ENCODE measurements at places on chromosomes 5 and 9. TPM values are rescaled to one million over a fixed set of nuclear protein-coding genes. Genes with fewer than 3 reads are reported as not detected.
A peak's percentile ranks its signal among the peaks of the same experiment; 100 is the strongest.

DNA sequence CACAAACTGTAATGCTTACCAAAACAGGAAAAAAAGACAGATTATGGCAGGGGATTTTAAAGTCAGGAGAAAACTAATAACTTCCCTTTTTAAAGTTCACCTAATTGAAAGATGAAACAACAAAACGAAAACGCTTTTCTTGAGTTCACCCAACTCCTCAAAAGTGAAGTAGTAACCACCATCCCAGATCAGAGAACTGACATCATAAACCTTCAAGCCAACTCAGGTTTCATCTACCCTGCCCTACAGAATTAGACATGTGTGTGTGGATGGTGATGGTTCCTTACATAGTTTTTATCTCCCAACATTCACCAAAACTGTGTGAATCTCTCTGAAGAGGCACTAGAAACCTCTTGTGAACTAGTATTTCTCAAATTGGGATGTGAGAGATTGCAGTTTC lies 195.2 kb upstream of the PTGER4 start:
- H3K4me1 ChIP-seq, result peaks cover 12% of the 10 kb centered on the region
- H3K36me3 ChIP-seq, result no peaks in the 10 kb centered on the region
- DNase-seq, result no peak
- H3K4me3 ChIP-seq, result no peak overlapping the region
- H3K27ac ChIP-seq, result no peak overlapping the region
- H3K27me3 ChIP-seq, result no peaks in the 10 kb centered on the region

DNA sequence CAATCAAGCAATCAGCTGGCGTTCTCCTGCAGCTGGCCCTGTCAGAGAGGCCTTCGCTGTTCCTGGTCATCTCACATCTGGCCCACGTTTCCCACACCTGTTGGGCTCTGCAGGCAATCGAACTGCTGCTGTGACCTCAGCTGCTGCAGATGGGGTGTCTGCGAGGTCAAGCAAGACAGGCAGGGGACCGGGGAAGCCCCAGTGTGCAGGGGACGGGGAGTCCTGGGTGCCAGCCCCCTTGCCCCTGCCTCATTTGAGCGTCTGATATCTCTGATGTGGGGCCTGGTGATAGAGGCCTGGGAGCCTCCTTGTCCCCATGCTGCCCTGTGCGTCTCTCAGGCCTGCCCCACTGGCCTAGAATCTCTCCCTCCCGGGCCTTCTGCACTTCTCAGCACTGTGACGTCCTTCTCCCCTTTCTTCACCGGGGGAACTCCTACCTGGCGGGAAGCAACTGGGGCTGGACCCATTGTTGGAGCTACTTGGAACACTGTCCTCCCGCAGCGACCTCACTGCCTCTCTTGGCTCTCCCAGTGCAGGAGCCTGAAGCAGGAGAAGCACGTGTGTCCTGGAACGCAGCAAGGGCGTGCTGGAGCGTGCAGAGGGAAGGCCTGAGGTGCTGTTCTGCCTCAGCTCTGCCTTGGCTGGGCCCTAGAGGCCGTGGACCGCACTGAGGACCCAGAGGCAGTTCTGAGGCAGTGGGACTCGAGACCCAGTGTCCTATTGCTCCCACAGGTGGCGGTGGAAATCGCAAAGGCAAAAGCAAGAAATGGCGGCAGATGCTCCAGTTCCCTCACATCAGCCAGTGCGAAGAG lies 3.9 kb downstream of the GRK6 start:
- peaks cover 18% of the 10 kb centered on the region for H3K36me3 ChIP-seq
- peaks cover 18% of the 10 kb centered on the region for H3K4me1 ChIP-seq
- no peak overlapping the region for H3K27ac ChIP-seq
- H3K4me3 ChIP-seq, result no peak overlapping the region
- no peaks in the 10 kb centered on the region for H3K27me3 ChIP-seq

DNA sequence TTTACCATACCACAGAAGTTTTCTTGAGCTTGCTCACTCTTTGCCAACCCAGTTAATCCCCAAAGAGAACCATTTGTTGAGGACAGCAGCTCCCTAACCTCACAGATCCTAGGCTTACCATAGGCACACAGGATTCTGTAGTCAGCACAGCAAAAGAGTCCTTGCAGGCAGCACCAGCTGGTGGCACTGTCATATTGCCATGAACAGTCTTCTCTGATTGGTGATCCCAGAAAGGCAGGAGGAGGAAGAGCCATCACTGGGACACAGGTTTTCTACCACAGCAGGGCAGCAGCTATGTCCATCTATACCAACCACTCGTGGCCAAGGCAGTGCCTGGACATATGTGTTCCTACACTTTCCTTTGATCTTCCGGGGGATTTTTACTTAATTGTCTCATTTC lies 297.1 kb upstream of the CD180 start:
- H3K27me3 ChIP-seq, result no peaks in the 10 kb centered on the region
- H3K4me3 ChIP-seq, result no peak overlapping the region
- H3K27ac ChIP-seq, result no peak overlapping the region
- no peaks in the 10 kb centered on the region for H3K4me1 ChIP-seq

DNA sequence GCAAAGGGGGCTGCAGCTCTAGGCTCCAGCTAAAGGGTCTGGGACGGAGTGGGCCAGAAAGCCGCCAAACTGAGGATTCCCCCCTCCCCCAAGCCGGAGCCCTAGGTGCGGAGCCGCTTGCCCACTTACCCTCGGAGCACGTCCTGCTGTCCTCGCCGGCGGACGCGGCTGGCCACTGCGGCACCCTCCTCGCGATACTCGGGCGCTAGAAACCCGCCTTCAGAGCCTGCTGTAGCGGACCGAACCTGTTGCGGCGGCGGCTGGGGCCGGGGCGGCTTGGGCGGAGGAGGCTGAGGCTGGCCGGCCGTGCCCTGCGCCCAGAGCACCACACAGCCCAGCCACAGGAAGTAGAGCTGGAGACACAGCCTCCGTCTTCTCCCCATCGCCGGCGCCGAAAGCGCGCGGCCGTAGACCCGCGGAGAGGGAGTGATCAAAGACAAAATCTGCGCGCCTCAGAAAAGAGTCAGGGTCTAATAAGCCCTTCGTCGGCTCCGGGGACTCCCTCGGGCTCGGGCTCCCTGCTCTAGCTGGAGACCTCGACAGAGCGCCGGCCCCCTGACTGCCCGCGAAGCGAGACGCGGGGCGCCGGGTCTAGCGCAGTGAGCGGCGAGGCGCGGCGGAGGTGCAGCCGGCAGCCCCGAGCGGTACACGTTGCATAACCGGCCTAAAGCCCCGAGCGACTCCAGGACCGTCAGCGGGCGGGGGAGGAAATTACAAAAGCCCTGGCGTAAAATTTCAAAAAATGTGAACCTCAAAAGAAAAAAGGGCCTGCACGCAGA lies 635 bp downstream of the FBN2 start:
- H3K4me3 ChIP-seq, result peak overlapping the region; percentile 75
- peaks cover 7% of the 10 kb centered on the region for H3K27me3 ChIP-seq
- peaks cover 4% of the 10 kb centered on the region for H3K4me1 ChIP-seq
- peak; percentile 89 for DNase-seq

DNA sequence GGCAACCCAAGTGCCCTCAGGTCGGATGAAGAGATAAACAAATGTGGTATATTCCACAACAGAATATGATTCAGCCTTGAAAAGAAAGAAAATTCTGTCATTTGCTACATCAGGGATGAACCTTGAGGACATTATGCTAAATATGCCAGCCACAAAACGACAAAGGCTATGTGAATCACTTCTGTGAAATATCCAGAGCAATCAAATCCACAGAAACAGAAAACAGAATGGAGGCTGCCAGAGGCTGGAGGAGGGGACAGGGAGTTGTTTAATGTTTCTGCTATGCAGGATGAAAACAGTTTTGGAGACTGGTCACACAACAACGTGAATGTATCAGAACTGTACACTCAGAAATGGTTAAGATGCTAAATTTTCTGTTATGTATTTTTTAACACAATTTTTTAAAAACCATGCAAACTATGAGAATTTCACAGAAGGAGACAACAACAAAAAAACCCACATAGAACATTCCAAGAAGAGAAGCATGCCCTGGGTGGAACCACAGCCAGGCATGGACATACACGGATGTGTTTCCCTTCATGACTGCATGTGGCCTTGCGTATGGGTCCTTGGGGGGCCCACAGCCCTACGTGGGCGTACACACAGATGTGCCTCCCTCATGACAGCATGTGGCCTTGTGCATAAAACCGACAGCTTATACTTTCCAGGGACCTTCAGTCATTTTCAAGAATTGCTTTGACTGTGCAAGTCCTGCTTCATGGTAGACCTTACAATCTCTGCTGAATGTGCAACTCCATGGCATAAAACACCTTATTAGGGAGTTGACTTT lies 146.7 kb downstream of the ROR2 start:
- no peak overlapping the region for H3K4me3 ChIP-seq
- no peak overlapping the region for H3K27ac ChIP-seq
- peaks cover 12% of the 10 kb centered on the region for H3K27me3 ChIP-seq
- no peaks in the 10 kb centered on the region for H3K4me1 ChIP-seq
- no peaks in the 10 kb centered on the region for H3K36me3 ChIP-seq

The TEX48 gene
- total RNA-seq, result not detected

The AGXT2 gene
- total RNA-seq, result not detected

The ITK gene
- total RNA-seq, result not detected

The YTHDC2 gene
- total RNA-seq, result 26.8 TPM

The CAPSL gene
- total RNA-seq, result not detected

Data from osteoblast (primary cell).